T-helper 2 cell (primary cell): ENCODE measurements at places on chromosomes 4 and X.

- DNase-seq: no peak
Measured at GRCh38 chrX:40169193-40170101, 71.7 kb upstream of the BCOR start.

DNA sequence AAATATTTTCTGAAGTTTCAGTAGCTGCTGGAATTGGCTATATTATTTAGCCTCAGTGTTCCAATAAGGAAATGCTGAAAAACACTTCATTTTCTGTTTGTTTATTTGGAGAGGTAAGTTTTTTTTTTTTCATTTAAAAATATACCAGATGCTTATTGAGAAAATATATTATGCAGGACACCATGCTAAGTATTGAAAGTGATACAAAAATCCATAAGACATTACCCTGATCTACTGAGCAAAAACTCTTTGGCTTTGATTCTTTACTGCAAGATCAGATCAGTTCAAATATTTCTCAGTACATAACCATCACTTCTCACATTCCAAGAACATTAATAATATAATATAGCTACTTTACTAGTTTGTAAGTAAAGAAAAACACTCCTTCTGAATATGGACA is 123.4 kb upstream of the PACRGL start:
- DNase-seq: no peak

- DNase-seq: no peak
Measured at GRCh38 chr4:88570001-88570400, 22.3 kb upstream of the HERC3 start.

GRCh38 chrX:109632906-109633504 is 8.0 kb upstream of the KCNE5 start:
- no peak for DNase-seq

DNA sequence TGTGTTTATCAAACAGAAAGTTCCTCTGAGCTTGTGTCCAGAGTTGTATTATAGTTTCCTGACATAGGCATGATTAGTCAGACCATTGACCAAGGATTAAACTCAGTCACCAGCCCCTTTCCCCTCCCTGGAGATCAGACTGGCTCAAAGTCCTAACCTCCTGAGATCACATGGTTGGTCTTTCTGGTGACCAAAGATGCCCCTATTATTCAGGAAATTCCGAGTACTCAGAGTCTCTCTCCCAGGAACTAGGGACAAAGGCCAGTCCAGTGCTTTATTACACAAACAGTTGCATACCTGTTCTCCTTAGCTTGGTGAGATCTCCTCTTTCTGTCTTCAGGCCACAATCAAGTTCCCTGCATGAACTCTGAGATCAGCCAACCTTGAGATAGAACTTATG is 14.5 kb upstream of the ENPP6 start:
- no peak for DNase-seq

- peak; percentile 89 for DNase-seq
Measured at GRCh38 chrX:72105436-72105835, 26.3 kb downstream of the RTL5 start.
